ENCODE measurements at places on chromosomes 1 and 21.

DNA sequence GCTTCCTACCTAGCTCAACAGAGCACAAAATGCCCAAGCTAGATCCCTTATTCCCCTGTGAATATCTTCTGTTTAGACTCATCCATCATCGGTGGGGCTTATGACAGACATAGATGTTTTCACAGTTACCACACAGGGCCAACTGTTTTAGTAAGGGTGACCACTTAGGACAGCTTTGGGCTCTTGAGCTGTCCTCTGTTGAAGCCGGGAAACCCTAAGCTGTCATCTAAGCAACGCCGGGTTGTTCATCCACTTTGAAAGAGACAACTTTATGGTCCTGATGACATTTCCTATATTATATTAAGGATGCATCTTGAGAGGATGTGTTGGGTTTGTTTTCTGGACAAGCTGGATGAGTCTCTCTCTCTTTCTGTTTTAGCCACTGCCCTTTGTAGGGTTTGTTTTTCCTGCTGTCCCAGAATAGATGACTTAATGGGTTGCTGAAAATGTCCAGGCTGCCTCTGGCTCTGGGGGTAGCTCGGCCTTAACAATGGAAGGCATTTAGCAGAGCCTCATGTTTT is 110.5 kb upstream of the UBE2U start:
- DNase-seq, result no peak

- no peak for DNase-seq
Observed at GRCh38 chr1:193308438-193308837, 122.0 kb upstream of the B3GALT2 start.

DNA sequence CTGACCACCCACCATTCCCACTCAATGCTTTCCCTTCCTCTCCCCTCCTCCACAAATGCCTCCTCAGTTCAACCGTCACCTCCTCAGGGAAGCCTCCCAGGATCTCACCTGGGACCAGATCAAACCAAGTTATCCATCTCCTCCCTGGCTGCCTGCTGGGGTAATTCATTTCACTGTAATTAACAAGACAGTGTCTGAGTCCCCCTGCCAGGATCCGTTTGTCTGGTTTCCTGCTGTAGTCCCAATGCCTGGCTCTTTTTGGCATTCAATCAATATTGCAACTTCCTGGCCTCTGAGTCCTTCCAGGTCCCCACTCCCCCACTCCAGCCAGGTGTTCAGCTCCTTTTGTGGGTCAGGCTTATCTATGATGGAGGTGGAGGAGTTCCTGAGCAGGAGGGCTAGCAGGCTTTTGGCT is 687.7 kb downstream of the PTPRU start:
- DNase-seq, result no peak

GRCh38 chr1:119702384-119702783 is 9.3 kb upstream of the PHGDH start:
- no peak for DNase-seq

DNA sequence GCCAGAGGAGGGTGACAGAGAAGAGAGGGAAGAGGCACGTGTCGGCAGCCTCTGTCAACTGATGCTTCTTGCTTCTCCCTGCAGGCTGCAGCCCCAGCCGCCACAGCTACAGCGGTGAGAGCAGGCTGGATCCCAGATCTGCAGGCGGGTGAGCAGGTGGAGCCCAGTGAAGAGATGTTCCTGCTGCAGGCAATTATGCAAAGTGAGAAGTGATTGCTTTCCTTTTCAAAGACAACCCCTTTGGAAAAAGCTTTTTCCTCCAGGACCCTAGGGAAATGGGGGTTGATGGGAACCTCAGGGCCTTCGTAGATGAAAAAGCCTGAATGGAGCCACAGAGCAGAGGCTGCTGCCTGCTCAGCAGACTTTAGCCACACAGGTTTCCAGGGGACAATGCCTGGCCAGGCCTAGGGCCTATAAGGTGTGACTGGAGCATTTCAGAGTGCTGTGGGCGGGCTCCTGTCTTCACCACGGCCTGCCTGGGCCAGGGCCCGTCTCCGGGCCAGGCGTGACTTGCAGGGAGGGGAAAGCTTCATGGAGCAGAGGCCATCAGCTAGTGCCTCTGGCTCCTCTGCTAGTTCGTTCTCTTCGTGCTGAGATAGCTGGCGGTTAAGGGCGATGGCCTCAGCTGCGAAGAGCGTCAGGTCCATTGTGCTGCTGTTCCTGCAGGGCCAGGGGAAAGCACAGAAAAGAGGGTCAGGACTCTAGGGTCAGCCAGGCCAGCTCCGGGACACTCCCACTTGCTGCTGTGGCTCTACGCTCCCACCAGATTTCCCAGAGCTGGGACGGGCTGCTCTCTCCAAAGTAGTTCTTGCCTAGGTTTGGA is 6.9 kb upstream of the KNCN start:
- no peak for DNase-seq

GRCh38 chr1:184634296-184634695 is 120.4 kb downstream of the EDEM3 start:
- DNase-seq, result no peak

GRCh38 chr1:161408429-161409052 is 40.9 kb upstream of the CFAP126 start:
- DNase-seq, result no peak

DNA sequence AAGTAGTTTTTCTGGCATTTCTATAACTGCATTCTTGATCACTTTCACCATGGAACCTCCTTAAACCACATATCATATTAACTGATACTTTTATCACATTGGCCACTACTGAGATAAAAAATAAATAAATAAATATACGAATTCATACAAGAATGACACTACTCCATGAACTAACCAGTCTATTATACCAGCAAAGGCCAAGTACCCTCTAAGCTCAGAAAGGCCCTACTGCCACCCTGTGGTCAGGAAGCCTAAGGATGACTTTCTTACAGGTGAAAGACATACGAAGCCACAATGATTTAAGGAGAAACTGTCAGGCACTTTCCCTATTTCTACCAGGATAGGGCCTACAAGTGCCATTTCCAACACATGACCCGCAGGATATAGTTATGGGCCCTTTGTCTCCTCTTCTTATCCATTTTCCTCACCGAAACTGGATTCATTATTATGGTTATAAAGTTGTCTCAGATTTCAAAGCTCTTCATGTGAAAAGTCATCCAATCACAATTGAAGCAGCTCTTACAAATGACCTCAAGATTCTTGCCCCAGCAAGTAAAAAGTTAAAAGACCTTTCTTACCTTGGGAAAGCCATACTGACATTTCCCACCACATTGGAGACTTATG is 23.9 kb downstream of the DNAJC8 start:
- peak; percentile 58 for DNase-seq

DNA sequence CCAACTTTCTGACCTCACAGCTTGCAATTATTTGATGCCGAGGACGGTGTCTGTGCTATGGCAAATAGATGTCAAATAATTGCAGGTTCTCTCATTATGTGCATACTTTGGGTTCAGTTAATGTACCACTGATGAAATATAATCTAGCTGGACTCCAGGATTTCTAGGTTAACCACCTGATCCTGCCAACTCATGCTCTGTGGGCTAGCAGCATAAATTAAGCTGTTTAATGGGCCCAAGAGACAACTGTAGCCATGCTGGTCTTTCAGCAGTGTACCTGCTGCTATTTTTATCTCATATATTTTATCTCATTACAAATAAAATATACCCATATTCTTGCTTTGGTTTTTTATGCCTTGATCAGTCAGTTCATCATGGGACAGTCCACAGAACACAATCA is 43.3 kb upstream of the HP1BP3 start:
- no peak for DNase-seq

DNA sequence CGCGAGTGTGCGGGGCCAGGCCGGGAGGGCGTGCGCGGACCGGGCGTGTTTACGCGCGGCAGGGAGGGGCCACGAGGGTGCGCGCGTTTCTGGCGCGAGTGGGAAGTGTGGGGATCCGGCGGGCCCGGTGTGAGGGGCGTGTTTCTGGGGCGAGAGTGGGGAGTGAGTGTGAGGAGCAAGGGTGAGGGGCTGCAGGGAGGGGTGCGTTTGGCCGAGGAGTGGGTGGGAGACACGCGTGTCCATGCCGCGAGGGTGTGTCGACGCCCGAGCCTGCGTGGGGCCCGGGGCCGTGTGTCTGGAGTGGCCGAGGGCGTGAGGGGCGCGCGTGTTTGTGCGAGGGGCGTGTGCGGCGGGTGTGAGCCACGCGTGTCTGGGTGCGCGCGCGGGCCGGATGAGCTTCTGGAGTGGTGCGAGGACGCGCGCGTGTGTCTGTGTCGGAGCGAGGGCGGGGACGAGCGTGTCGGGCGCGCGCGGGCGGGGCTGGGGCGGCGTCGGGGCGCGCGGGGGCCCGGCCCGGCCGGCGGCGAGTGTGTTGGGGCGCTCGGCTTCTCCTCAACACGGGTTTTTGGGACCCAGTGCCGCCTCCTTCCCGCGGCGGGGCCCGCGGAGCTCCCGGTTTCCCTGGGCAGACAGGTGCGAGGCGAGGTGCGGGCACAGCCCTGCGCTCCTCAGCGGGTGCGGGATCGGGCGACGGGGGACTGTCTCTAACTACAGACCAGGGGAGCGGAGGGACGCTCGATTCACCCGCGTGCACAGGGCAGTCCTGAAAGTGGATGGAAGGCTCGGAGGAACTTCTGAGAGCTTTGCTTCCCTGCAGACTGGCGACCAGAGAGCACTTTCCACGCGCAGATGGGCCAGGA is 65.8 kb upstream of the VAMP3 start:
- DNase-seq, result peak; percentile 28

- no peak for DNase-seq
Observed at GRCh38 chr1:89865498-89866382, 44.9 kb downstream of the LRRC8D start.

DNA sequence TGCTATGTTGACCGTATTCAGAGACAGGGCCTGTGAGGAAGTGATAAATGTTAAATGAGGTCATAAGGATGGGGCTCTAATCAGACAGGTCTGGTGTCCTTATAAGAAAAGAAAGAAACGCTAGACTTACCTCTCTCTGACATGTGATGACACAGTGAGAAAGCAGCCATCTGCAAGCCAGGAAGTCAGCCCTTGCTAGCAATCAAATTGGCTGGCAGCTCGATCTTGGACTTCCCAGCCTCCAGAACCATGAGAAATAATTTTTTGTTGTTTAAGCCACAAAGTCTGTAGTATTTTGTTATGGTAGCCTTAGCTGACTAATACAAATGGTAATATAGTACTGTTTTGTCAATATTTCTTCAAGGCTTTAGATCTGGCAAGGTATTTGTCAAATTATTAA is 25.1 kb upstream of the AGL start:
- DNase-seq, result no peak

GRCh38 chr1:205494115-205494514 is 10.4 kb upstream of the CDK18 start:
- no peak for DNase-seq

DNA sequence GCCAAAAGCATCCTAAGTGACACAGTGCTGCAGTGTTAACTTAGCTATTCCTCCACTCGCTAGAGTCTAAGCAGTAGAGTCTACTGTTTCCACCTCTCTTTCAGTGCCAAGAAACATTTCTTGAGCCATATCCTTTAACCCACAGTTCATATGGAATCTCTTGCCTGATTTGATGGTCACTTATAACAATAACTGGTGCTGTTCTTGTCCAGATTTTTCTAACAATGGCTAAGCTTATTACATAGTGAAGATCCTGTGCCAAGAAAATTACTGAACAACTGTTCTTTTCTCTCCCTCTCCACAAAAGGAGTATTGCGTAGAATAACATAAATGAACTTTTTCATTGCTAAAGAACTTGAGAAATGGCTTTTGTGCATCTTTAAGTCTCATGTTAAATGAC is 121.3 kb downstream of the CDC7 start:
- DNase-seq, result no peak

DNA sequence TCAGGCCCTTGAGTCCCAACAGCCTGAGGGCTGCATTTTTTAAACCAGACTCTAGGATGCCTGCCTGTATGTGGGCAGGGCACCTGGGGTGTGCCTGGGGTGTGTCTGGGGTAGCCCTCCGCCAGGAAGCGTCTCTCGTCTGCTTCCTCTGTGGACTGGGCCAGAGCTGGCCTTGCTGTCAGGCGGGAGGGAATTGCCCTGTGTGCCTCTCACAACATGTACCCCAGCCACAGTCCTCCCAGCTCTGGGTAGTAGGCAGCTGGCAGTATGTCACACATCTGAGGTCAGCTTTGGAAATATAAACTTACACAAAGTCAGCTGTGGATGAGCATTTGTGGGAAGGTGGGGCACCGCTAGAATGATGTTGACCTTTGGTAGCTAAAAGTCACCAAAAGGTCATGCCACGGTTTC is 13.0 kb downstream of the TRAF5 start:
- DNase-seq, result no peak

- no peak for DNase-seq
Observed at GRCh38 chr1:187114792-187115191, 286.0 kb downstream of the PLA2G4A start.
